ENCODE measurements at places on chromosomes 6 and 20. TPM values are rescaled to one million over a fixed set of nuclear protein-coding genes. Genes with fewer than 3 reads are reported as not detected.

LRRC1 gene
- total RNA-seq, result 2.7 TPM

RIMS1 gene
- total RNA-seq, result 0.93 TPM

UQCC2 gene
- total RNA-seq, result 199 TPM

DNA sequence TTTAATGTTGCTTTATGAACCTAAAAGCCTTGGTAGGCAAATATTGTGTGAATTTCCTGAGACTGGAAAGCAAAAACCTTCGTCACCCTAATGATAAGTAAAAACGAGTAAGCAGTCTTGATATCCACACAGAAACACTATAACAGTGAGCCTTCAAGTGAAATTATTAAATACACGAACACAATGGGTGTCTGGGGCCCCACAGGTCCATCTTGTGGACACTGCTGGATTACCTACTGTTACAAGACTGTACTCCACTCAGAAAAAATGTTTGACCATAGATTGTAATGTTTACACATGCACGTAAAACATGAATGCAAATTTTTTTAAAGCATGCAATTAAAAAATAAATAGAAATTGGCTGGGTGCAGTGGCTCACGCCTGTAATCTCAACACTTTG lies 466.9 kb downstream of the CD83 start:
- DNase-seq, result no peak

- DNase-seq, result peak; percentile 54
These were observed 241.2 kb downstream of the TTLL2 start for GRCh38 chr6:167565884-167566599.

Measured in left ventricle myocardium inferior (tissue), 1 donor.